HL-60 (cell line): ENCODE measurements at places on chromosomes 6 and 20.

GRCh38 chr6:167407239-167408064 lies 82.6 kb downstream of the TTLL2 start:
- DNase-seq = no peak

DNA sequence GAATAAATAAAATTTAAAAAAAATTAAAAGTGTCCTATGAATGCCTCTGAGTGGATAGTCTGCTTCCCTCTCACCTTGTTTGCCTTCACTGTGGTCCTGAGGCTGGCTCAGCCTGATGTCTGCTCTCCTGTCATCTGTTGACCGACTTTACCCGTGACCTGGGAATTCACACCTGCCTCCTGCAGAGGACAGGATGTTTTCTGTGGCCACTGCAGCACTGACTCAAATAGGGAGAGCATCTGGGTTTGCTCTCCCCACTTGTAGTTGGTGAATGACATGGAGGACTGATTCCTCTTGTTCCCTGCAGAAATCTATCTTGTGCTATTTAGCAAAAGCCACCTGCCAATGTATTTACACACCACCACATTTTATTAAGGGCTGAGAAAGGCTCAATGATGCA lies 52.4 kb upstream of the ERVFRD-1 start:
- no peak for DNase-seq

DNA sequence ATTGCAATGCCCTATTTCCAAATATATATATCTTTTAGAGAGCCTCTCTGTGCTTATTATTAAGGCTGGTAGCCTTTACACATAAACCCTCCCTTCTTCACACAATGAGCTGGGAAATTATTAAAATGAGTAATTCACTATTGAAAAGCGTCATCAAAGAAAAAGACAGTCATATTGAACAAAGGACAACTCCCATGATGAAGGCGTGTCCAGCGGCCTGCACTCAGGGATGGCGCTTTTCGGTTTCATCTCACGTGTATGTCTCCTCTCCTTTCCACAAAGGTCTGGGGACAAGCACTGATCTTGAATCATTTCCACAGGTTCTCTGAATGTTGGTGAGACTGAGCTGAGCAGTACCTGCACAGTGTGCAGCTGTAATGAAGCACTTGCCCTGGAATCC lies 3.5 kb downstream of the SERPINB9 start:
- DNase-seq = no peak

GRCh38 chr6:156779206-156780094 lies 2.3 kb downstream of the ARID1B start:
- DNase-seq = no peak

DNA sequence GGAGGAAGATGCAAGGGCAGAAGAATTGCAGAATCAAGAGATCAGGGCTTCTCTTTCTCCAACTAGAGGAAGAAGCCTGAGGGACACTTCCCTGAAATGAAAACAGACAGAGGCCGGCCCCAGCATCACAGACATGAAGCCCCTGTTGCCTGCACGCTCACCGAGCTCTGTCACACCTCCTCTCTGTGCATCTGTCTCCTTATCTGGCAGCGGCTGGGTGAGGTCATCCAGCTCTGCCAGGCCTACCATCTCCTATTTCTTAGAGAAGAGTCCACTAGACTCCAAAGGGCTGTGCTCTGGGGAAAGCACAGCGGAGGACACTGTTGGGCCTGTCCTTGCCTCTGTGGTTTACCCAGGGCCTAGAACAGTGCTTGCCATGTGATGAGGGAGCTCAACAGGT lies 71.9 kb upstream of the MLN start:
- no peak for DNase-seq

DNA sequence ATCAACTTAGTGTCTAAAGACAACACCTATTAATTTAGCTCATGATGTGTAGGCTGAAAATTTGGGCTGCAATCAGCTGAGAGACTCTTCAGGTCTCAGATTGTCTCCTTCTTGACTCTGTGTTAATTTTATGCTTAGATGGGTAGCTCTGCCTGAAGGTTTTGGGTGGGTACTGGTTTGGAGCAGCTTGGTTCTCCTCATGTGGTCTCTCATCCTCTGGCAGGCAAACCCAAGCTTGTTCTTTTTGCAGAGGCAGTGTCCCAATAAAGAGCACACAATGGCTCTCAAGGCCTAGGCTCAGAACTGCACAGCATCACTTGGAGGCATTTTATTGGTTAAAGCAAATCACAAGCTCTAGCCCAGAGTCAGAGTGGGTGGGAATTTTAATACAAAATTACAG lies 280.6 kb downstream of the BTBD3 start:
- DNase-seq = no peak

DNA sequence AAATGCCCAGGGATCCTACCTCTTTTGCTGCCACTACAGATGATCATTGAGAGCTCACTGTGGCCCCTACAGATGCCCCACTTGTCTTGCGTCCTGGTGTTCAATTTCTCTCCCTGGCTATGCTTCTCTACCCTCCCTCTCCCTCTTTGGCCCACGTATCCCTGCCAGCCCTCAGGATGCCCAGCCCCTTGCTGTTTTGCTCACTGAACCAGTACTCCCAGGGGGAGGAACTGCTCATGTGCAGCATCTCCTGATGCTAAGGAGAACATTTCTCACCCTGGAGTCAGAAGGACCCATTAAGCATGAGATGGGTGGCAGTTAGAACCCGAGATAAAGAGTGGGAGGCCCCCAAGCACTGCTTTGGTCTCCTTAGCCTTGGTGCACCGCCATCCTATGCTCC lies at the start of gene WFDC9:
TSS of gene WFDC9 (minus strand) at position 101 of the 400 bp plus-strand sequence. CDS start 21,103 bp downstream, outside the sequence.
- no peak for DNase-seq

DNA sequence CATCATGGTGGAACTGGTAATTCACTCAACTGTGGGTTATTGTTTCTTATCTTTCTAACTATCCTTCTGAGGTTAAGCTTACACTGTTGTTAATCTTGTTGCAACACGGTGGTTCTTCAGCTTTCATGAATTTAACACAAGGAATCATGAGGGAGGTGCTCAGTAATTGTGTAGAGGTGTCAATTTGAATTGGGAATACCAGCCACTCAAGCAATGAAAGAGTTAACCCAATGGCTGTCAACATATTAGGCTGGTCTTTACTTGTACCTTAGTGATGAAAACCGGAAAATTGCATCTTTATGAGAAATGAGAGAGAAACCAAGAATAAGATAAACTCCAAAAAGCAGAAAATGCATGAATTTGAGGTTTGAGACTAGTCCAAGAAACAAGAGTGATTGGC lies 95.7 kb downstream of the HS3ST5 start:
- no peak for DNase-seq

DNA sequence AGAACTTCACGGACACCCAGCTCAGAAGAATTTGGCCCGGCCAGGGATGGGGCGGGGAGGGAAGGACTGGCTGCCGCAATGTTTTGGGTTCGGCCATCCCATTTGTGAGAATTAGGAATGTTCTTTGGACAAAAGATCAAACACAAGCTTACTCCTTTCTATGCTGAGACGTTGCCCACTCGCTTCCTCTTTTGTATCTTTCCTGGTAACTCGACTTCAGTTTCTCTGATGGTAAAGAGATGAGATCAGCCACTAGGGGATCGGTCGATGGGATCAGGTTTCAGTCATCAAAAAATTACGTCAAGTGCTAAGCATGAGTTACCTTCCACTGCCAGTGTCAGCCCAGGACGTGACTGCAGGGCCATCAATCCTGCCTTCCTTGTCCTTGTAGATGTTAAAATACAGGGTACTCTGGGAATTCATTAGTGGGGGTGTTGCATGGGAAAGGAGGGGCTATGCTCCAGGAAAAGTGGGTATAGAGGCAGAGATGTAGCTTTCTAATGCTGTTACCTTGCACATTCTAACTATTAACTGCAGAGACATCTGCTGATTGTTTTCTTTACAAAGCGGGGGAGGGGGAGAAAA lies 190.2 kb downstream of the TSHZ2 start:
- no peak for DNase-seq

DNA sequence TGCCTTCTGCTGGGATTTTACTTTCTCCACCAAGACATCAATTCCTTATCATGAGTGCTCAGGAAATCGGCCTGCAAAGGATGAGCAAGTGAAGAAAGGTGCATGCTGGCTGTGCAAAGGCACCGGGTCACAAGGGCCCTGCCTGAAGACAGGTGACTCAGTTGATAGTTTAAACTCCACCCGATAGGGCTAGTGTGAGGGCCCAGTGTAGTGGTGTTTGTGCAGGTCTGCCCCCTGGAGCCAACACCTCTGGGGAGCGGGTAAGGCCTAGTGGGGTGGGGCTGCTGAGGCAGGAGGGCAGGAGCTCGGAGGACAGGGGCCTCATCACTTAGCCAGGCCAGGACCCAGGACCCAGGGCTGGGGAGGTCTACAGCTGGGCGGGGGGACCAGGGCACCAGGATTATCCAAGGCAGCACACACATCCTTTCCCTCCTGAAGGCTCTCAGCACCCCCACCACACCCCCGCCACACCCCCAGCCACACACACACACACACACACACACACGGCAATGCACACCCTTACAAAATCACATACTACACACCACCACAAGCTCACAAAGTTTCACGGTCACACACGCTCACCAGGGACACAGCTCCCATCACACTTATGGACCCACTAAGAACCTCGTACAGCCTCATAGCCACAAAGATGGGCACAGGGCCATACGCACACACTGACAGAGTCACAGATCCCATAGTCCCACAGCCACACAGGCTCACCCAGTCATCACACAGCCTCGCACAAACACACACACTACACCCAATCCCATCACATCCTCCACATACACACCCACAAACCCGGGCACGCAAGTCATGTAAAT lies 75.4 kb downstream of the GRM4 start:
- DNase-seq = no peak

- DNase-seq = no peak
Observed at GRCh38 chr20:59024111-59024530, 4.9 kb downstream of the TUBB1 start.

- DNase-seq = no peak
Observed at GRCh38 chr6:92577077-92577719, 842.2 kb downstream of the EPHA7 start.

DNA sequence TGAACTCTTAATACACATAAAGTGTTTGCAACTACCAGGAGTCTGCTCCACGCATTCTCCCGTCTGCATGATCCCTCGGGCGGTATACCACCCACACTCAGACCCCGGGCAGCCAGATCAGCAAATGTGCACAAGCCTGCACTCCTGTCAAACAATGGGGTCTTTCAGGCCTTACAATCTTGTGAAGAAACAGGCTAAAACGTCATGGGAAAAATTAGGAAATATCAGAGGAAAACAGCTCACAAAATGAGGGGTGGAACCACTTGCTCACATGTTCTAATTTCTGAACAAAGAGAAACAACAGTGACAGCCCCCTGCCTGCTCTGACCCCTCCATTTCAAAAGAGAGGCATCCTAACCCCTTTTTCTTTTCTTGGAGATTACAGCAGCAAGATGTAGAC lies 69.4 kb downstream of the BACH2 start:
- no peak for DNase-seq

- no peak for DNase-seq
Observed at GRCh38 chr6:159929819-159930218, 39.0 kb downstream of the MAS1 start.

DNA sequence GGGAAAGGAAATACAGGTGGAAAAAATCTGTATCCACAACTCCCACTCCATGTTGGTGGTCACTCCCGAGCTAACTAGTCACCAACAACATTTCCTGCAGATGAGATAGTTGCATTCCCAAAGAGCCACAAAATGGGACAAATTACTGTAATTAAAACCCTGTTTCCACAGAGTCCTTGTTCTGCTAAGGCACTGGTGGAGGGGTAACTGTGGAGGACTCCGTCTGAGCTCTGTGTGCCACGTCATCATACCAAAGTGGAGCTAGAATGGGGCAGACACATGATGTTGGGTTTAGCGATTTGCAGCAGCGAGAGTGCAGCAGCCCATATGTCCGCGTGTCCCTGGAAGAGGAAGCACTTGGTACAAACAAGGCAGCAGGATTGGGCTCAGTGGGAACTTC lies 172.5 kb upstream of the KCNK16 start:
- DNase-seq = no peak

GRCh38 chr6:144411531-144412165 lies 126.5 kb downstream of the UTRN start:
- no peak for DNase-seq

DNA sequence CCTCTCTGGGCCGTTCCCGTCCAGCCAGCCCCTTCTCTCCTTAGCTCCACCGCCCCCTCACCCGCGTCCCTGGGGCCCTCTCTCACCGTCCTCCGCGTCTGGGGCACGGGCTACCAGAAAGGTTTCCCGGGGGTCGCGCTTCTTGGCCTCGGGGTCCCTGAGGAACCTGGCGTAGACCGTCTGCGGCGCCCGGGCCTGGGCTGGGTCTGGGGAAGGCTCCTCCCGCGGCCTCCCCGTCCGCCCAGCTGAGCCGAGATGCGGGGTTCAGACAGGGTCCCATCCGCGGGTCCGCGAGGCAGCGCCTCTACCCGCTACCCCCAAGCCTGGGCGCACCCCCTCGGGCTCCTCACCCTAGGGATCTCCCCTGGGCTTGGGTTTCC lies 1.1 kb downstream of the TULP1 start:
- DNase-seq = no peak

DNA sequence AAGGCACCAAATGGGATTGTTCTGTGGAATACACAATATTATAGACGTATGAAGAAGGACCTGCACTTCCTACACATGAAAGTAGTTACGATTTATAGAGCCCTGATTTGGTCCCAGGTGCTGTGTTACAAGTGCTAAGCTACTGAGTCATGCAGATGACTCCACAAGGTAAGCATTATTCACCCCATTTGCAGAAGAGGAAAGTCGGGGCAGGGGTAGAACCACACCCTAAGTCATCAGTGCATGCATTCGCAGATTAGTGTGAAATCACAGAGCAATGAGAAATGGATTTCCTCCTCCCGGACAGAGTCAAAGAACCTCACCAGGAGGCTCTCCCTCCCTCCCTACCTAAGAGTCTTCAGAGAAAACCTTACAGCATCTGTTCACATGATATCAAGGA lies 279.5 kb downstream of the LRFN2 start:
- no peak for DNase-seq
